ENCODE measurements at places on chromosomes 12 and 14.
A peak's percentile ranks its signal among the peaks of the same experiment; 100 is the strongest.

DNA sequence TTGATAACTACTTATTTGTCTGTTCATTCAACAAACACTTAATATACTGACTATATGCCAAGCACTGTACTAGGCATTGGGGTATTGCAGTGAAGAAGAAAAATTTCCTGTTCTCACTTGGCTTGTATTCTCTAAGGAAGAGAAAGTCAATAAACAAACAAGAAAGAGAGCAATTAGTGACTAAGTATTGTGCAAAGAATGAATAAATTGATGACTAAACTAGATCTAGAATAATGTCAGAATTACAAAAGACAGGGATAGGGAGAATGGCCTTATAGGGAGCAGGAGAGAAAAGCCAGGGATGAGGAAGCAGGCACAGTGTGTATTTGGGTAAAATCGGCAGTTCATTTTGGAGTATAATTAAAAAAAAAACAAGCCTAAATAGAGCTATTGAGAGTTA lies 4.2 kb upstream of the LIN7A start:
- DNase-seq = no peak

- no peak for DNase-seq
Measured at GRCh38 chr12:121980191-121980891, 41.3 kb upstream of the BCL7A start.

- no peak for DNase-seq
Measured at GRCh38 chr12:3375326-3375725, 115.7 kb upstream of the PRMT8 start.

- no peak for DNase-seq
Measured at GRCh38 chr12:86662464-86662863, 406.3 kb upstream of the MGAT4C start.

DNA sequence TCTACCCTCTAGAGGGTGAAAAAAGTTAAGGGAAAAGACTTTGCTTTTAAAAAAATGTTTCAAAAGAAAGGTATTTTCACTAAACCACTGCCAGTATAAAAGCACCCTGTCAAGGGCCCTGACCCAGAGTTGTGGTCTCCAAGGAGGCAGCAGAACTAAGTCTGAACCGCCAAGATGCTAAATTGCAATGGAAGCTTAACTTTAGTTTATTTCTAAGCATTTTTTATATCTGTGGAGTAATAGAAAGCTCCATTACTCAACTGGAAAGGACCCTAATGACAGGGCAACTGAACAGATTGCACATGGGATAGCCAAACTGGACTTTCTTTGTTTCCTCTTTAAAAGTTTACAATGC lies 379.8 kb downstream of the NAV3 start:
- no peak for DNase-seq

- no peak for DNase-seq
Measured at GRCh38 chr14:95328729-95329503, 9.2 kb upstream of the CLMN start.

- no peak for DNase-seq
Measured at GRCh38 chr12:74781991-74782485, 244.4 kb downstream of the ATXN7L3B start.

GRCh38 chr12:54997929-54998522 lies 13.5 kb upstream of the TESPA1 start:
- DNase-seq = no peak

GRCh38 chr14:69441948-69442347 lies 42.6 kb upstream of the PLEKHD1 start:
- DNase-seq = no peak

- peak; percentile 57 for DNase-seq
Measured at GRCh38 chr14:66495218-66496098, 9.3 kb downstream of the CCDC196 start.

GRCh38 chr12:99558109-99558508 lies 89.4 kb upstream of the GARIN6 start:
- no peak for DNase-seq

DNA sequence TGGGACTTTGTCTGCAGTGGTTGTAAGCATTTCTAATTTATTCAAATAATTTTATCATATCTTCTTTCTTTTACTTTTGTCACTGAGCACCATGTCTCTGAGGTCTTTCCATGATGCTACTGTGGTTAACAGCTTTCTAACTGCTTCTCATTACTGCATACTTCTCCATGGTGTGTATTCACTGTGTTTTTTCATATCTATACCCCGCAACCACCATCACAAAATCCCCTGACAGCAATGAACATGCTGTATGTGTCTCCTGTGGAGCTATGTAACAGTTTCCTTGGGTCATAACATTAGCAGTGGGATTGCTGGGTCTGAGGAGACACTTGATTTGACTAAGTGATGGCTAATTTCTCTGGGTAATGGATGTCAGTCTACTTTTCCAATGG lies 29.2 kb upstream of the CHST11 start:
- no peak for DNase-seq

DNA sequence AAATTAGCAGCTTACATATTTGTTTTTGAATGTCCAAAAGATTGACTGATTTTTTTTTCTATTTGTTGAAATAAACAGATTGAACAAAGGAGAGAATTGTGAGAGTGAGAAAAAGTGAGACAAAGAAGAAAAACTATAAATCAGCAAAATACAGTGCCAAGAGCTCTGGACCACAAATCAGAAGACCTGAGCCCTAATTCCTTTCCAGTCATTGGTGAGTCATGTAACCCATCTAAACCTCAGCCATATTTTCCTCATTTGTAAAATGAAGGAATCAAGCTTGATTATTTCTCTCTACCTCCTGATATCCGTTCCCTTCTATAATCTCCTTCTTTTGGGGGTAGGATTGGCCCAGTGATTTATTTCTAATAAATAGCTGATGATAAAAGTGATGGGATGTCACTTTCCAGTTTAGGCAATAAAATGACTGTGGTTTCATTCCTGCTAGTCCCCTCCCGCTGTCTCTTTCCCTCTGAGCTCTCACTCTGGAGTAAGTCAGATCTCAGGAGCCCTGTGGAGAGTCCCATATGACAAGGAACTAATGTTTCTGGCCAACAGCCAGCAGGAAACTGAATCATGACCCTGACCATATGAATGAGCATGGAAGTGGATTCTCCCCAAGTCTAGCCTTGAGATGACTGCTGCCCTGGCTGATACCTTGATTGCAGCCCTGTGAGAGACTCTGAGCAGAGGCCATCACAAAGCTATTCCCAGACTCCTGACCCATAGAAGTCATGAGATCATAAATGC lies 218.9 kb downstream of the ACSS3 start:
- DNase-seq = no peak

DNA sequence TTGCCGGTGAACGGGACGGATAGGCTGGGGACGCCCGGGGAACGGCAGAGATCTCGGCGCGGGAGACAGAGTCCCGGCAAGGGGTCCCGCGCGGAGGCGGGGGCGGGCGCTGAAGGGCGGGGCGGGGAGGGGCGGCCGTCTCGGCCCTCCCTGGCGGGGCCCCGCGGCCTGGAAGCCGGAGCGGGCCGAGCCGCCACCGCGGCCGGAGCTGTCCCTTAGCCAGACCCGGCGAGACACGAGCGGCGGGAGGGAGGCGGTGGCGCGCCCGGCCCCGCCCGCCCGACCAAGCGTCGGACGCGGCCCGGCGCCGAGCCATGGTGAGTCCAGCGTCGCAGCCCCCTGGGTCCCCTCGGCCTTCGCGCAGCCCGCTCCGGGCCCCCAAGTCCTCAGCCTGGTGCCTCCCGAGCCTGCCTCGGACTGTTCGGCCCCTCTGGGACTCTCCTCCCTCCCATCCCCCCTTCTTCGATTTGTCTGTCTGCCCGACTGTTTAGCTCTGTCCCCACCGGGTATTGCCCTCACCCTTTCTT lies at the start of gene ARHGEF40:
Gene ARHGEF40 (plus strand): TSS at position 222 of the 527 bp plus-strand sequence. CDS start 93 bp downstream, at position 315.
- no peak for DNase-seq

- no peak for DNase-seq
Measured at GRCh38 chr12:108561852-108562347, 496 bp upstream of the ISCU start.

DNA sequence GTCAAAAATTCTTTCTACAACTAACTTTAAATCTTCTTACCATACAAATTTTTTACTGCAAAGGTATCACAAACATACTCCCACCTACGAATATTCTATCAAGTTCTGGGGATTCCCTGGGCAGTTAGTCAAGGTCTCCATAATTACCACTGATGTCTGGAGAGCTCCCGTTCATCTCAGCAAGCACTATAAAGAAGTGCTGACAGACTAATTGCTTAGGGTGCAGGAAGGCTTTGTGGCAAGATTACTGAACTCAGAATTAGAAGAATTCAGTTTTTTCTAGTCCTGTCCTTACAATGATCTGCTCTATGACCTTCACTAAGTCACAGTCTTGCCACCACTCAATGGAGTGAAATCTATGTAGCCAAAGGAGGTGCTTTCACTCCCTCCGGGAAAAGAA lies 61.5 kb downstream of the DUSP16 start:
- no peak for DNase-seq

DNA sequence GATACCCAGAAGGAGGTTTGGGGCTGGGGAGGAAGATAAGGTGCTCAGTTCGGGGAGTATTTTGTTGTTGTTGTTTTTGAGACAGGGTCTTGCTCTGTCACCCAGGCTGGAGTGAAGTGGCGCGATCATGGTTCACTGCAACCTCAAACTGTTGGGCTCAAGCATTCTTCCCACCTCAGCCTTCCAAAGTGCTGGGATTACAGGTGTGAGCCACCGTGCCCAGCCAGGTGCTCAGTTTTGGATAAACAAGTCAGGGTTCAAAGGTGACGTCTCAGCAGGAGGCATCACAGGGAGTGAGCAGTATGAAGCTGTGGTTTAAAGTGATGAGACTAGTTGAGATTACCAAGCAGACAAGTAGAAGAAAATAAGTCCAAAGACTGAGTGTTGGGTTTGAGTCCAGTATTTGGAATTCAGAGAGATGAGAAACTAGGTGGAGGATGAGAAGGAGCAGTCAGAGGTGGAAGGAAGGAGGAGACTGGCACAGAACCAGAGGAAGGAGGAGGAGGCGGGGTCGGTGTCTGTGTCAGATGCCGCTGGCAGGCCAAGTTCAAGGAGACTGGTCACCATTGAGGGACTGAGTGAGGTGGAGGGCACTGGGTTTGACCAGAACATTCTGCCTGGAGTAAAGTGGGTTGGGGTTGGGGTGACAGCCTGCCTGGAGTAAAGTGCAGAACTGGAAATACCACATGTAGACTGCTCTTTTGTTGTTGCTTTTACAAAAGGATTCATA lies 16.1 kb downstream of the SLC35E3 start:
- no peak for DNase-seq

DNA sequence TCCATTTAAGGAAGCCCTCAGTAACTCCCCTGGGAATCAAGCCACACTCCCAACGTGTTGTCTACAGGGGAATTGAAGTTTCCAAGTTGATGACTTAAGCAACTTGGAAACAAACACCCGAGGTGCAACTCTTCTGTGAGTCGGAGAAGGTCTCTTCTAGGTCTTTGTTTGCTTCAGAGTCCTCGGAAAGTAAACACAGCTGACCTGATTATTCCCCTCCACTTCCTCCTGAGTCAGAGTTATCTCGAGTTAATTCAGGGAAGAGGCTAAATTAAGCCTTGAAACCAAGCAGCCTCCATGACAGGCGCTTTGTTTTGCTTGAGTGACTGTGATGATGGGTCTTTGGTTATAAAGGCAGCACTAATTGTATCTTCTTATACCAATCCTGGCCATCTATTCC lies 41.8 kb downstream of the TUNAR start:
- DNase-seq = no peak

GRCh38 chr14:71116568-71117122 lies 209.4 kb downstream of the PCNX1 start:
- DNase-seq = no peak

DNA sequence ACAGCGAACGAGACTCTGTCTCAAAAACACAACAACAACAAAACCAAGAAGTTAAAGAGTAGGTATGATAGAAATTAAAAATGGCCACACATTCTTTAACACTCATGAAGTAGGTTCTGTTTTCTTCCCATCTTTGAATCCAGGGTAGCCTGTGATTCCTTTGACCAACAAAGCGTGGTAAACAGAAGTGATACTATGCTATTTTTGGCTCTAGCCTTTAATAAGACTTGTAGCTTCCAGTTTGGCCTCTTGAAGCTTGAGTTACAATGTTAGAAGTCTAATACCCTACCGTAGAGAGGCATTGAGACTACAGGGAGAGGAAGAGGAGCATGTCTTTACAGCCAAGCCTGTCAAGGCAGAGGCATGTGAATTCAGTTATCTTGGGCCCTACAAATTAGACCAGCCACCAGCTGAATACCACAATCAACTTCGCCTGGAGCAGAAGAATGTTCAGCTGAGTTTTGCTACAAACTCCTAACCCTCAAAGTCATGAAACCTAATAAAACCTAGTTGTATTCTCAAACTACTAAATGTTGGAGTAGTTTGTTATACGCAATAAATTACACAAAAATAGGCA lies 4.9 kb upstream of the NEMF start:
- no peak for DNase-seq

DNA sequence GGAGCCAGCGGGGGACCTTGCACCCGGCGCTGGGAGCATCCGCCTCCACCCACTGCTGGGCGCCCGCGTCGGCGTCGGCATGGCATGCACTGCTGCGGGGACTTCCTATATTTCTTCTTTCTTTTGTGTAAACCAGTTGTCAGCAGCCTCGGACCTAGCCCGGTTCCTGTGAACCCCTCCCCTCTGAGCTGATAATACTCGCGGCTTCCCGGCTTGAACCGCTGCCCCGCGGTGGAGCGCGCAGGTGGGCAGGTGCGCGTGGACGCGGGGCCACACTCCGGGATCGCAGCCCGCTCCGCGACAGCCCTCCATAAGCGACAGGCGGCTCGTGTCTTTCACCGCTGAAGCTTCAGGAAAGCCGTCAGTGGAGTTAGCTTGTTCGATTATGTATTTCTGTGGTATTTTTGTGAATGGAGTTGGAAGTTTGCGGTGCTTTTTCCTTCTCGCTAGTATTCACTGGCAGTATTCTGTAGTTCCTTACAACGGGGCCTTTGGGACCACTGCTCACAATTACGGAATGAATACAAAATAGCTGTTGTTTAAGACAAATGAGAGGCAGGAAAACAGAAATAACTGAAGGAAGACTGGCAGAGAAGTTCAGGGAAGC lies 870 bp downstream of the BMAL2 start:
- DNase-seq = no peak

GRCh38 chr12:80316222-80316621 lies 127.8 kb upstream of the PTPRQ start:
- DNase-seq = no peak

- DNase-seq = no peak
Measured at GRCh38 chr12:44653861-44654527, 222.1 kb downstream of the NELL2 start.

DNA sequence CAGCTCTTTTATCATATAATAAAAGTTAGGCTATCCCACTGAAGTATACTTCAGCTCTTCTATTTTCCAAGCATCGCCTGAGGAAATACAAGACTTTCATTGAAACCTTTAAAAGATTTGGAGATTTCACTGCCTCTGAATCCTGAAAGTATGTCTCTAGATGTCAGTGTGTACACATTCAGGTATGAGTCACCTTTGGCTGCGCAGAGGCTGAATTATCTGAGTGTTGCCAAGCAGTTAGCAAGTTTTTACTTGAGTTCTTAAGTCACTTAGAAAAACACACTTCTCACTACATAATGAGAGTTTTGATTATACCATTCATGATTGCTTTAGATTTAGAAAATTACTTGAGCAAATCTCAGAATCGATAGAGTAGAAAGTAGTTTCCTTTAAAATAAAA lies 210.3 kb downstream of the TMTC2 start:
- DNase-seq = no peak

- no peak for DNase-seq
Measured at GRCh38 chr12:50734409-50735263, 29.3 kb upstream of the ATF1 start.

- no peak for DNase-seq
Measured at GRCh38 chr14:77603654-77604255, 12.7 kb downstream of the SPTLC2 start.

All from NCI-H1930 (cell line).